Sigmoid colon (tissue), 7 donors: ENCODE measurements at places on chromosomes 12 and 14. TPM values are rescaled to one million over a fixed set of nuclear protein-coding genes. Genes with fewer than 3 reads are reported as not detected.

DNA sequence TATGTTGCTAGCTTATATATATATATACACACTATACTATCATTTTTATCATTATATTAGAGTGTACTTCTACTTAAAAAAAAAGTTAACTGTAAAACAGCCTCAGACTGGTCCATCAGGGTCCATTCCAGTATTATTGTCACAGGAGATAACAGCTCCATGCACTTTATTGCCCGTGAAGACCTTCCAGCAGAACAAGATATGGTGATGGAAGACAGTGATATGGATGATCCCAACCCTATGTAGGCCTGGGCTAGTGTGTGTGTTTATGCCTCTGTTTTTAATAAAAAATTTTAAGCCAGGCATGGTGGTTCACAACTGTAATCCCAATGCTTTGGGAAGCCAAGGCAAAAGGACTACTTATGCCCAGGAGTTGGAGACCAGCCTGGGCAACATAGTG, 86.2 kb downstream of the GCH1 start:
- no peaks in the 10 kb centered on the region for H3K27me3 ChIP-seq
- H3K4me1 ChIP-seq, result peaks cover 9% of the 10 kb centered on the region

DNA sequence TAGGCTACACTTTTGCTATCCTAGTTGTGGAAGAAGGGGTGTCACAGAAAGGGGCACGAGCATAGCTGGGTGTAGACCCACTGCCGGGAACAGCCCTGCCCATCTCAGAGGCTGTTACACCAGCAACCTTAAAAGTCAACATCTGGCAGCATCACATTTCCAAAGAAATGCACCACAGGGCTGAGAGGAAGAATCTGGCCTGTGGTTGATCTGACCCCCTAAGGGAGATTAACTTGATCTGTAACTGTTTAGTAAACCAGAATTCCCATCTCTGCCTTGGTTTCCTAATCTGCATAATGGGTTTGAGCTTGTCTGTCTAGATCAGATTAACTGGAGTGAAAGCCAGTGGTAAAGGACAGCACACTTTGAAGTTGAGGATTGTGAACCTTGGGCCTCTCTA, 1.3 kb downstream of the LRP1-AS start:
- H3K27me3 ChIP-seq, result no peaks in the 10 kb centered on the region
- DNase-seq, result no peak
- peaks cover 30% of the 10 kb centered on the region for H3K36me3 ChIP-seq
- H3K27ac ChIP-seq, result peak overlapping the region; percentile 79
- H3K4me1 ChIP-seq, result peaks cover 54% of the 10 kb centered on the region

DNA sequence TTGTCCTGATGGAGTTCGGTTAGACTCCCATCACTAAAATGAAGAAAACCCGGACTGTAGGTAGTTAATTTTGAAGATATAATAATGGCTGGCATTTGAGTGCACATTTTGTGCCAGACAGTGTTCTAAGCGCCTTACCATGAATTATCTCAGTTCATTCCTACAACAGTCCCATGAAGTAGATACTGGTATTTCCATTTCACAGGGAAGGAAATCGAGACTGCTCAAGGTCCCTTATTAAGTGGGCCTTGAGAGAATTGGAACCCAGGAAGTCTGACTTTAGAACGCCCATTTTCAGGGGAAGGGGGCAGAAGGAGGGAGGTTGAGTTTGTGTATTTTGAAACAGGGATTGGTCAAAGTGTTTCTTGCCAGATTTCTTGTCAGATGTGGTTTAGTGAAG, 855 bp downstream of the MNAT1 start:
- no peak for DNase-seq
- peak overlapping the region; percentile 81 for H3K4me3 ChIP-seq
- H3K4me1 ChIP-seq, result peaks cover 26% of the 10 kb centered on the region
- peak overlapping the region; percentile 73 for H3K27ac ChIP-seq
- H3K27me3 ChIP-seq, result no peaks in the 10 kb centered on the region
- no peaks in the 10 kb centered on the region for H3K36me3 ChIP-seq

DNA sequence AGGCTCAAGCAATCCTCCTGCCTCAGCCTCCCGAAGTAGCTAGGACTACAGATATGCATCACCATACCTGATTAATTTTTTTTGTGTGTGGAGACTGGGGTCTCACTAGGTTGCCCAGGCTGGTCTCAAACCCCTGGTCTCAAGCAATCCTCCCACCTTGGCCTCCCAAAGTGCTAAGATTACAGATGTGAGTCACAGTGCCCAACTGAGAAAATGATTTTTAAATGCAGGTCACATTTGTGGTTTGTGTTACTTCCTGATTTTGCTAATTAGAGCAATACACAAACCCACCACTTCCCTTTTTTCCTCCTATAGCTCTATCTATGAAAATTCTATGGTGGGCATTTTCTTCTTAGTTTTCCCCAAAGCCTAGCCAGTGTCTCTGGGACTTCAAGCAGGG, 45.5 kb upstream of the TMEM263 start:
- no peak overlapping the region for H3K27ac ChIP-seq
- no peak for DNase-seq
- no peaks in the 10 kb centered on the region for H3K36me3 ChIP-seq
- no peak overlapping the region for H3K4me3 ChIP-seq
- H3K4me1 ChIP-seq, result no peaks in the 10 kb centered on the region

GRCh38 chr12:14601692-14602478, 34.2 kb upstream of the PLBD1 start:
- no peak overlapping the region for H3K4me3 ChIP-seq
- H3K36me3 ChIP-seq, result no peaks in the 10 kb centered on the region
- no peaks in the 10 kb centered on the region for H3K27me3 ChIP-seq
- H3K27ac ChIP-seq, result no peak overlapping the region
- no peak for DNase-seq

GRCh38 chr14:29738950-29739349, 188.7 kb downstream of the PRKD1 start:
- no peak overlapping the region for H3K4me3 ChIP-seq
- peak overlapping the region; percentile 14 for H3K27ac ChIP-seq
- H3K27me3 ChIP-seq, result no peaks in the 10 kb centered on the region
- H3K4me1 ChIP-seq, result peaks cover 76% of the 10 kb centered on the region

DNA sequence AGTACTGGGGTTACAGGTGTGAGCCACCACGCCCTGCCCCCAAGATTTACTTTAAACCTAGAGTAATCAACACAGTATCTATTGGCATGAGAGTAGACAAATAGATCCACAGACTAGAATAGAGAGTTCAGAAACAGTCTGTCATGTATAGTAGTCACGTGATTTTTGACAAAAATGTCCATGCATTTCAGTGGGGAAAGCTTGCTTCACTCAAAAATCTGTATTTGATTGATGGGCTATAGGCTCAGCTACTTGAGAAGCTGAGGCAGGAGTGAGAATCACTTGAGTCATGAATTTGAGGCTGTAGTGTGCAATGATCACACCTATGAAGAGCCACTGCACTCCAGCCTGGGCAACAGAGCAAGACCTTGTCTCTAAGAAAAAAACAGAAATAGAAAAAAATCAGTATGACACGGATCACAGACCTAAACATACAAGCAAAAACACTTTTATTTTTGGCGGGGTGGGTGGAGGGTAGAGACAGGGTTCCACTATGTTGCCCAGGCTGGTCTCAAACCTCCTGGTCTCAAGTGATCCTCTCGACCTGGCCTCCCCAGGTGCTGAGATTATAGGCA, 7.6 kb upstream of the ORAI1 start:
- no peaks in the 10 kb centered on the region for H3K36me3 ChIP-seq
- H3K27me3 ChIP-seq, result no peaks in the 10 kb centered on the region
- H3K4me3 ChIP-seq, result no peak overlapping the region
- DNase-seq, result no peak

DNA sequence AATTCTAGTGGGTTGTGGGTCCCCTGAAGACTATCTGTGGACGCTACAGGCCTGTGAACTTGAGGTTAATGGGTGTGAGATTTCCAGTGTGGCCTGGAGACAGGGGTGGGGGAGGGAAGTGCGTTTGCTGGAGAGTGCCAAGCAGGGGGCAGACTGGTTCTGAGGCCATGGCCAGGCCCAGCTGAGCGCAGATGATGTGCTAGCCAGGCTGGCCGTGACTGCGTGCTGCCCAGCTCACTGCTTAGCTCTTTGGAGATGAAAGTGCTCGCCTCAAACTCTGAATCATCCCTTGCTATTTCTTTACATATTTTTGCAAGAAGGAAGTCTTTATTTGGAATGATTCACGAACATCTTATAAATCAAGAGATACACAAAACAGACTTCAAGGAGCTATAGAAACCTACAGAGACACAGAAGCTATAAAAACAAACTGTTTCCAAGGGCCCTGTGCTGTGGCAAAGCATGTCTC, 75.2 kb upstream of the PLEKHG3 start:
- H3K4me3 ChIP-seq, result no peak overlapping the region
- no peaks in the 10 kb centered on the region for H3K27me3 ChIP-seq
- peaks cover 61% of the 10 kb centered on the region for H3K4me1 ChIP-seq
- peak overlapping the region; percentile 88 for H3K27ac ChIP-seq
- no peaks in the 10 kb centered on the region for H3K36me3 ChIP-seq

DNA sequence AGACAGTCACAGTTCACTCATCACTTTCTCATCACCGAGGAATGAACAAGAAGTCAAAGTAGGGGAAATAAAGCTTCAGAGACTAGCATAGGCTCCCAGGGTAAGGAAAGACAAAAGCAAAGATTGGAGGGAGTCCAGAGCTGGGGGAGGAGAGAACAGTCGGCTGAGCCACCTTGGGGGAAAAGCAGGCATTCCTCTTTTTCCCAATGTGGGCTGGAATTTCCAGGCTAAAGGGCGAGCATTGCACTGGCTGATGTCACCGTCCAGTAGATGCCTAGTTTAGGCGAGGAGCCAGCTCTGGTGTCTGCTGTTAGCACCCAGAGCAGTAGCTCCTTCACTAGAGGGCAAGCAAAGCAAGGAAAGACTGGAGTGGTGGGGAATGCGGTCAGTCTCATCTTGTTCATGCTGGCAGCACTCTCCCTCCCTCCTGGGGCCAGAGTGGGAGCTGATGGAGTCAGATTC, 8.5 kb upstream of the KRT75 start:
- no peaks in the 10 kb centered on the region for H3K27me3 ChIP-seq
- peaks cover 24% of the 10 kb centered on the region for H3K4me1 ChIP-seq
- H3K27ac ChIP-seq, result no peak overlapping the region

DNA sequence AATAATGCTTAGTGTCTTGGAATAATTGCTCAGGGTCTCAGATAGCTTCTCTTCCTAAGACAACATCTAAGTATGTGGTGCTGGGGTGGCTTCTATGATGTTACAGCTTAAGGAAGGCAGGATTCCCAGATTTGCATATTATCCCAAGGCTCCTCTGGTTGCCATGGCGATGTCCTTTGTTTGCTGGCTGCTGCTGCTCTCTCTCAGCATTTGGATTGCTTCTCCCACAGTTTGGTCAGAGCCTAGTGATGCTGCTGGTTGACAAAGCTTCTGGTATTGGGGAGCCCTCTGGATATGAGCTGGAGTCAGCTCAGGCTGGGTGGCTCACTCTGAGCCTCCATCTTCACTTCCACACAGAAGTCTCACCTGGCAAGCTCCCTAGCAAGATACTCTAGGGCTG, 56.4 kb upstream of the FBXO33 start:
- DNase-seq, result no peak
- H3K36me3 ChIP-seq, result no peaks in the 10 kb centered on the region
- no peak overlapping the region for H3K27ac ChIP-seq
- peaks cover 8% of the 10 kb centered on the region for H3K4me1 ChIP-seq

GRCh38 chr14:38003746-38004609, 203.7 kb upstream of the SSTR1 start:
- no peak overlapping the region for H3K4me3 ChIP-seq
- no peak for DNase-seq
- H3K4me1 ChIP-seq, result no peaks in the 10 kb centered on the region
- H3K36me3 ChIP-seq, result no peaks in the 10 kb centered on the region

DNA sequence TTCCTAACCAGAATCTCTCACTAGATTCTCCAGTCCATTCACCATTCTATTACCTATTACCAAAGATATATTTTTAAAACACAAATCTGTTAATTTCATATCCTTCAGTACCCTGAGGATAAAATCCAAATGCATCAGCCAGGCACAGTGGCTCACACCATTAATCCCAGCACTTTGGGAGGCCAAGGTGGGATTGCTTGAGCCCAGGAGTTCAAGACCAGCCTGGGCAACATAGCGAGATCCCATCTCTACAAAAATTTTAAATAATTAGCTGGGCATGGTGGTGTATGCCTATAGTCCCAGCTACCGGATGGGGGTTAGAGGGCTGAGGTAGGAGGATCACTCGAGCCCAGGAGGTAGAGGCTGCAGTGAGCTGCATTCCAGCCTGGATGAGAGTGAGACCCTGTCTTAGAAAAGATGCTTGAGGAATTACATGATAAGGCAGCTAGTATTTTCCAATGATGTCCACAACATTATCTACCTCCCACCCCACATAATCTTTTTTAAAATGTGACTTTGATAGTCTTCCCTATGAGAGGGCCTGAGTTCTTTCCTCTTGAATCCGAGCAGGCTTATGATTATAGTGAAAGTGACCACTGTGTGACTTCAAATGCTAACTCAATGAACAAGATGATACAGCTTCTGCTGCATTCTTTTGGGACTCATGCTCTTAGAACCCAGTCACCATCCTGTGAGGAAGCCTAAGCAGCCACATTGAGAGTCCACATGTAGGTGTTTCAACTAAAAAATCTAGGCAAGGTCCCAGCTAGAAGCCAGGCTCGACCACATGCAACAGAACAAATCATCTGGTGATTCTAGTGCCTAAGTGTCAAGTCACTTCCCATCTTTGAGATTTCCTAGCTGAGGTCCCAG, 18.0 kb downstream of the HECTD1 start:
- no peaks in the 10 kb centered on the region for H3K36me3 ChIP-seq

DNA sequence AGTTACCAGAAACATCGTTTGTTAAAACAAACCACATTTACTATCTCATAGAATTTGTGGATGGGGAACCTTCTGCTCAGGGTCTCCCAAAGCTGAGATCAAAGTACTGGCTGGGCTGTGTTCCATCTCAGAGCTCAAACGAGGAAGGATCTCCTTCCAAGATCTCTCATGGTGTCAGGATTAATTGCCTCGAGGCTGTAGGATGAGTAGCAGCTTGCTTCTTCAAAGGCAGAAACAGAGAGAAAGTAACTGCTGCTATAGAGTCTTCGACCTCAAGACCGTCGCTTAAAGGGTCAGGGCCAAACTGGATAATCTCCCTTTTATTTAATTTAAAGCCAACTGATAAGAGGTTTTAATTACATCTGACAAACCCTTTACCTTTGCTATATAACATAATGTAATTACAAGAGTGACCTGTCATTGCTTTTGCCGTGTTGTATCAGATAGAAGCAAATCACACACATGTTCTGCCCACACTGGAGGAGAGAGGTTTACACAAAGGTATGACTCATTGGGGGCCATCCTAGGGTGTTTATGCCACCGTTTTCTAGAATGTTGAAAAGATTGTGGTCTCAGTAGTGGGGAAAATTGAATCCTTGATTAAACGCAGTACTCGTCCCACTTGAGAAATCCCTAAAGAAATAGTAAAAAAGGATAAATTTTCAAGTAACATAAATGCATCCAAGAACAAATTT, 868.8 kb upstream of the TMEM132C start:
- H3K4me3 ChIP-seq, result no peak overlapping the region
- no peaks in the 10 kb centered on the region for H3K4me1 ChIP-seq
- no peaks in the 10 kb centered on the region for H3K36me3 ChIP-seq
- no peak for DNase-seq
- peaks cover 4% of the 10 kb centered on the region for H3K27me3 ChIP-seq
- no peak overlapping the region for H3K27ac ChIP-seq

GRCh38 chr12:452667-453210, 7.0 kb upstream of the B4GALNT3 start:
- no peak overlapping the region for H3K27ac ChIP-seq
- H3K27me3 ChIP-seq, result peaks cover 18% of the 10 kb centered on the region
- H3K36me3 ChIP-seq, result no peaks in the 10 kb centered on the region
- H3K4me3 ChIP-seq, result no peak overlapping the region

Gene TAS2R8
- 0.49 TPM for total RNA-seq

Gene ATG2B
- 27.1 TPM for total RNA-seq

Gene KRT73
- total RNA-seq, result not detected

Gene ISCA2
- total RNA-seq, result 13.7 TPM

Gene PAPLN
- total RNA-seq, result 22.3 TPM

Gene CCDC175
- total RNA-seq, result not detected

Gene OR4E2
- not detected for total RNA-seq
